ENCODE measurements at places on chromosomes 7 and 10.

DNA sequence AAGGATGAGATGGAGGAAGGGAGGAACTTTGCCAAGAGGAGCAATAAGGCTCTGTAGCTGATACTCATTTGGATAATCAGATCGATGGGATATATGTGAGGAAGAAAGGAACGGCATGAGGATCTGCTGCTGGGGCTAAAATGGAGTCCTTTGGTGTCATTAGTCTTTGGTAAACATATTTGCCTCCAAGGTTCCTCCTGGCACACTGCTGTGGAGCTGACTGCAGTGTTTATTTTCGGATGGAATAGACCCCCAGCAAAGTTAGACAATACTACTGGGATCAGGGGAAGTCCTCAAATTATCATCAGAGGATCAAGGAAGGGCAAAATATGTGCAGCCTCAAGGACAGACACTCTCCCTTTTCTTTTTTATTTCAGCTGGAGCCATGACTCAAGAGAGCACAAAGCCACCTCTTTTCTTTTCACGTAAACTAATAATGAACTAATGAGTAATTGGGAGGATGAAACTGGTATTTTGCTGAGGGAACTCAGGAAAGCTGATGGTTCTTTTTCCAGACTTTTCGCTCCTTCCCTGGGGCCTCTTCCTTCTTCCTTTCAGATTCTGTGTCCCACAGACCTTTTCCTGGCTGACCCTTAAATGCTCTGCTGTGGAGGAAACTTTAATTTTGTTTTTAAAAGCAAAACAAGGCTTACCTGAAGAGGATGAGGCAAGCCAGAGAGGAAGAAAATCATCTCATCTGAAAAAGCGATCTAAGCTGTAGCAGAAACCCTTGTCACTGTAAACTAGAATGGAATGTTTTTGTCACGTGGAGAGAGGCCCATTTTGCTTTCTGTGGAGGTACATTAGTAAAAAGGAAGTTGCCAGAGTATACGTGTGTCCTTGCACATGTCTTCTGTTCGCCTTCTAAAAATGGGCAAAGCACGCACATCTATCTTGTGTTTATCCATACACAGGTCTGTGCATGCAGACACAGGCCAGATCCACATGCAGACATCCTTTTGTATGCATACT, 33.3 kb downstream of the LRMDA start:
- DNase-seq, result no peak

- DNase-seq, result no peak
Observed at GRCh38 chr7:116271963-116272886, 61.9 kb downstream of the TES start.

DNA sequence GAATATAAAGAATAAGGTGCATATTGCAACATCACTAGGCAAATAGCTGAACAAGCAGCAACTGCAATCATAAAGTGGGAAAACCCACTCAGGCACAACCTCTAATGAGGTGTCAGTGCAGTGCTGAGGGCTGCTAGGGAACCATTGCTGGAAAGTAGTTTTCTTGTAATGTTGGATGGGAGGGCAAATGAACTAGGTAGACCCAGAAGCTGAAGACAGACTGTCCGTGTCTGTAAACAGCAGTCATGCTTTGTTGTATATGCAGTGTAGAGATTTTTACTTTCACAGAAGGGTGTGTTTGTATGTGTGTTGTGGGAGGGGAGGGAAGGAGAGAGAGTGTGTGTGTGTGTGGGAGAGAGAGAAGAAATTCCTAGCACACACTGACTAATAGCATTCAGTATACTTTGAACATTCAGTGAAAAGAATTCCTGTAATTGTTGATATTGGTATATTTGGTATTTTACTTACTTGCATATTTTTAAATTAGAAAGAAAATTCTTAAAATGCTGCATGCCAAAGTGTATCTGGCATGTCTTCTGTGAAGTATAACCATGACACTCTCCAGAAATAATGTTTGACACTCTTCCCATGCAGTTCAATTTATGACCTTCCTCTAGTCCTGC, 28.8 kb downstream of the ITGB8 start:
- no peak for DNase-seq

DNA sequence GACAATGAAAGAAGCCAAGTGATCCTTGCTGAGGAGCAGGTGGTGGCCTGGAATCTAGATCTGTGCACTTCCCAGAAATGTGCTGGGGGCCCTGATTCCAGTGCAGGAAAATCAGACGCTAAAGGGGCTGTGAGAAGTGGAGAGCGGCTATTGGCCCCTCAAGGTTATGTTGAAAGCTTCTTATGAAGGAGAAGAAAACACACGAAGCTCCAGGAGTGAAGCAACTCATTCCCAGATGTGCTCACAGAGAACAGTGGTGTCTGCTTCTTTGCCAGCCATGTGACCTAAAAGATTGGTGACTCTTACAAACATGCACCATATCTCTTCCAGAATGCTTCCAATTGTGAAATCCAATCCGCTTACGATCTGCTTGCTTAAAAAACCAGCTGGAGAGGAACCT, 679.3 kb upstream of the IGFBP3 start:
- no peak for DNase-seq

DNA sequence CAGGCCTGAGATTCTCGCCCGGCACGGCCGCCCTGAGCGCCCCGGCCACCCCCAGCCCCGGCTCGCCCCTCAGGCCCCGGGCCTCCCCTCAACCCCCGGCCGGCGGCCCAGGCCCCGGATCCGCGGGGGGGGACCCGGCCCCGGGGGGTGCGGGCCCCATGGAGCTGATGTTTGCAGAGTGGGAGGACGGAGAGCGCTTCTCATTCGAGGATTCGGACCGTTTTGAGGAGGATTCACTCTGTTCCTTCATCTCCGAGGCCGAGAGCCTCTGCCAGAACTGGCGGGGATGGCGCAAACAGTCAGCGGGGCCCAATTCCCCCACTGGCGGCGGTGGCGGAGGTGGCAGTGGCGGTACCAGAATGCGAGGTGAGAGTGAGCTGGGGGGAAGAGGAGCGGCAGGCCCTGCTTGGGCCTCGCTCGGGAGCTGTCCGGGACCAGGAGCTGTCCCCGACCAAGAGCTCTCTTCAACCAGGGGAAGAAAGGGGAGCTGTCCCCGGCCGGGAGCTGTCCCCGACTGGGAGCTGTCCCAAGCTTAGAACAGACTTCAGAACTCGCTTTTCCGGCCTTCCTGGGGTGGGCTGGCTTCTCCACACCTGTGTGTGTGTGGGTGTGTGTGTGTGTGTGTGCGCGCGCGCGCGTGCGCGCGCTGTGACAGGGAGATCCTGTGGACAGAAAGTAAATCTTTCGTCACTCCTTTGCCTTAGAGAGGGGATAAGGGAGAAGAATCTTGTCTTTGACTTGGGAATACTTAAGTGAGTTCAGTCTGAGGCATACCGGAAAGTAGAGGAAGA, 510 bp downstream of the ZSWIM8 start:
- DNase-seq, result no peak

GRCh38 chr7:55065079-55065478, 46.3 kb downstream of the EGFR start:
- DNase-seq, result no peak

GRCh38 chr7:83466956-83467355, 182.0 kb downstream of the SEMA3E start:
- no peak for DNase-seq

DNA sequence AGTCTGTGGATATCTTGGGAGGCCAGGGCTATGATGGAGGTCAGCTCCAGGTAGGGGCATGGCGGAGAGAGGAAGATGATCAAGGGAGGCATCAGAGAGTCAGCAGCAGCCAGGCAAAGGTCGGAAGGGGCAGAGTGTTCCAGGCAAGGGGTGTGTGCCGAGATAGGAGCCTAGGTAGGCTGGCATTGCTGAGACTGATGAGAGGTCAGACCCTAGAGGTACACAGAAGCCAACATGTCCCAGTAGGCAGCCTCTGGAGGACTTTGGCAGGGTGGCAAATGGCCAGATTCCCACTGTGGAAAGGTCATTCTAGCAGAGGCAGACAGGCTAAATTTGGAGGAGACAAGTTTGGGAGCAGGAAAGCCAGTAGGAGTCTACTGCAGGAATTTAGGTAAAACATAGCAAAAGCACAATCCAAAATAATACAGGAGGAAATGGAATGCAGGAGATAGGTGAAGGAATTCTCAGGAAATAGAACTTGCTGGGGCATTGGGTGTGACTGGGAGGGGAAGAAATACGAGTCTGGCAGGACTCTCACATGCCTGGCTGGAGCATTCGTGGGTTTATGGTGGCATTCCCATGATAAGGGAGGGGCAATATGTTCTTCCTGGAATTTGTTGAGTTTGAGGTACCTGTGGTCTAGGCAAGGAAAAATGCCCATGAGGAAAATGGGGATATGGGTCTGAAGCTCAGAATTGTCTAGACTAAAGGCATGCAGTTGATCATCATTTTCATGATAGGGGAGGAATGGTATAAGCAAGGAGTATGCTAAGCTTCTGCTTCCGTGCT, 25.7 kb downstream of the TMEM176A start:
- DNase-seq, result no peak

- no peak for DNase-seq
Observed at GRCh38 chr10:130867446-130868194, 443.9 kb downstream of the TCERG1L start.
